Stimulated activated CD8-positive, alpha-beta memory T cell treated with anti-CD3 and anti-CD28 coated beads, Interleukin-15, amount 100 ng/mL, for 24 hours (primary cell): ENCODE measurements at places on chromosomes 3 and 15.

- no peak for DNase-seq
These were observed 133.6 kb upstream of the ABHD17C start for GRCh38 chr15:80561500-80561899.

- DNase-seq, result no peak
These were observed 56.1 kb upstream of the SKIL start for GRCh38 chr3:170301405-170301804.

DNA sequence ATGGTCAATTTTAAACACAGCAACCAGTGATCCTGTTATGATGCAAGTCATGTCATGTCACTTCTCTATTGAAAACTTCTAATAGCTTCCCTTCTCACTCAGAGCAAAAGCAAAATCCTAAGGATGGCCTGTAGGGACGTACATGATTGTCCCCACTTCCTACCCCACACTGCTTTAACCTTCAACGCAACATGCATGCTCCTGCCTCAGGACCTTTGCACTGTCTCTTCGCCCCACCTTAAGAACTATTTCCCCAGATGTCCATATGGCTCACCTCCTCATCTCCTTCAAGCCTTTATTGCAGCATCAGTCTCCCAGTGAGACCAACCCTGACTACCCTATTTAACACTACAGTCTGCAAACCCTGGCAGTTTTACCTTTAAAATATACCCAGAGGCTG is 214.1 kb upstream of the CHRM5 start:
- DNase-seq, result no peak

GRCh38 chr3:126515066-126515706 is 2.4 kb downstream of the UROC1 start:
- no peak for DNase-seq

GRCh38 chr15:88956906-88957305 is 43.7 kb upstream of the MFGE8 start:
- no peak for DNase-seq

- DNase-seq, result no peak
These were observed 100.7 kb downstream of the ASB7 start for GRCh38 chr15:100703032-100703578.

GRCh38 chr3:69121513-69121912 is 882 bp downstream of the LMOD3 start:
- DNase-seq, result no peak

- DNase-seq, result no peak
These were observed 36.0 kb downstream of the PDIA5 start for GRCh38 chr3:123102826-123103225.

- DNase-seq, result no peak
These were observed 37.1 kb downstream of the TJP1 start for GRCh38 chr15:29785136-29785535.
